ENCODE measurements at places on chromosomes 4 and X.

DNA sequence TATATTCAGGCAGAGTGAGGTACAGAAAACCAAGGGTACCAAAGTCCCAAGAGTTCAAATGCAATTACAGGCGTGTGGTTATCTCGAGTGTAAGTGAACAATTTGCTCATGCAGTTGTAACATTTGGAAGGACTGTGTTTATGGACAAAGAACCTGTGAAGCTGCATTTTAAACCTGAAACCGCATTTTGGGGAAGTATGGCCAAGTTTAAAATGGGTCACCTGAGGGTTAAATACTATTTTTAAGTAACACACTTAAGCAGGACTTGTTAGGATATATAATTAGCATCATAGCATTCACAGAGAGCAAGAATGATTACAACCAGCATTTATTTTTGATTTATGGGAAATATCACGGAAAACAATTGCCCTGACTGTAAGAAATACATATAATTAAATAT lies 79.1 kb upstream of the LCORL start:
- no peak for DNase-seq

- DNase-seq = peak; percentile 6
These were observed 36.1 kb upstream of the DOCK11 start for GRCh38 chrX:118459494-118459893.

- DNase-seq = no peak
These were observed 952.7 kb upstream of the SLIT2 start for GRCh38 chr4:19298998-19299397.

GRCh38 chrX:16160729-16161128 lies 6.6 kb upstream of the MAGEB17 start:
- no peak for DNase-seq

DNA sequence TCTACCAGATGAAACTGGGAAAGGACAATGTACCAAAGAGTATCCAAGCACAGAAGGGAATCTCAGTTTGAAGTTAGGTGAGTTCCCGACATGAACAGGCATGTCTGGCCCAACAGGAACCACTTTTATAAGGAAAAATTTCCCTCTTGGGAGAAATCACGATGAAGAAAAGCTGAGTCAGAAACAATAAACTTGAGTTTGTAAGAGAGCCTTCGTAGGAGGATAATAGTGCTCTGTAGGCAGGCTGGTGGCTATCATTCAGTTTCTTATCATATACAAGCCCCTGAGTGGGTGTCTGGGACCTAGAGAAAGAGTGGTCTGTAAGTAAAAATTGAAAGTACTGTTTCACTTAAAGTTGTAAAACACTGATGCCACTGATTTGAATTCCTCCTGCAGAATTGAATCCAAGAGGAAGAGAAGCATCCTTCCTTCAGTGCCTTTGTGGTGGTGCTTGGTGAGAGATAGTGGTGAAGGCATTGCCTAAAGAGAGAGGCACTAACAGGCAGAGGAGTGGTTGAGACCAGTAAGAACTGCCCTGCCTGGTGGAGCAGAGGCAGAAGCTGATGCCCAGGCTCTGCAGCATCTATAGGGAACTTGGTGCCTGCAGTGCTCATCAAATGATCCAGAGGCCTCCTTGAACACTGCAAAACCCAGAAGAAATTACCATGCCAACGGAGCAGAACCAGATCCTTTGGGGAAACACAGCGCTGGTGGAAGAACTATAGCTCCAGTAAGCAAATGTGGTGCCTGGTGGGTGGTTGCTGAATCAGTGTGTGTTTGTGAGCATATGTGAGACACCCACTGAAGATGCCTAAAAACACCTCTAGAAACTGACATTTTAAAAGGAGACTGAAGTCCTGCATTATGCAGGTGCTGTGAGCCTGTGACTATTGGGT lies 31.7 kb upstream of the METAP1 start:
- DNase-seq = no peak

- no peak for DNase-seq
These were observed 25.2 kb upstream of the SORCS2 start for GRCh38 chr4:7166981-7167700.

DNA sequence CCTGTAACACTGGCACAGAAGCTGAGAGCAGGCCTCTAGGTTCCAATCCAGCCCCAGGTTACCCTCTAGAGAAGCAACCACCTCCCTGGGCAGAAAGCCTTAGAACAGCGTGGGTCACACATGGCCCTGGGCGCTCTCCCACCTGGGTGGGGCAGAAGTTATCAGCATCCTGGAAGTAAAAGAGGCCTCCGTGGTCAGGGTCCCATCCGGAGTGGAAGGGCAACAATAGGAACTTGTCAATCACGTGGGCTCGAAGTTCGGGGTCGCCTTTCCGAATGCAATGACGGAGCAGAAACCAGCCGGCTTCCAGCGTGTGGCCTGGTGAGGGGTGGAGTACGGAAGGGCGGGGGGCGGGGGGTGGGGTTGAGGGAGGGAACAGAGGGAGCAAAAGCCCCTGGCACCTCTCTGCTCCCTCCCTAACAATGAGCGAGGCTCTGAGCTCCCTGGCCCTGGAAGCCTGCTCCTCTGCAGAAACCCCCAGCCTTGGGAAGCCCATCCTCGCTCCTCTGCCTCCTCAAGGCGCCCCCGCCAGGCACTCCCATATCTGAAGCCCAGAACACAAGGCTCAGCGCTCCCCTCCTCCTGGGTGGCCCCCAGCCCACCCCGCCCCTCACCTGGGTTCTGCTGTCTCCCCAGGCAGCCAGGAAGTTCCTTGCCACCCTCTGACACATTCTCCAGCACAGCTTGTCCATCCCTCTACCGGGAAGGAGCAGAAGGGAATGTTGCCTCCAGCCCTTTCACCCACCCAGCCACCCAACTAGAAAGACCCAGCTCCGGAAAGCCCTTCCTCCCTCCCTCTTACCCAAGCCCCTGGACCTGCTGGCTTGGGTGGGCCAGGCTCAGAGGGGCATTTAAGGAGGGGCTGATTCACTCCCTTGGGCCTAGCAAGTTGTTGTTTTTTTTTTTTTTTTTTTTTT lies 2.8 kb downstream of the RENBP start:
- no peak for DNase-seq
